ENCODE measurements at places on chromosomes 3 and 15.

- no peak for DNase-seq
Measured at GRCh38 chr15:73922186-73923151, 3.8 kb upstream of the LOXL1 start.

DNA sequence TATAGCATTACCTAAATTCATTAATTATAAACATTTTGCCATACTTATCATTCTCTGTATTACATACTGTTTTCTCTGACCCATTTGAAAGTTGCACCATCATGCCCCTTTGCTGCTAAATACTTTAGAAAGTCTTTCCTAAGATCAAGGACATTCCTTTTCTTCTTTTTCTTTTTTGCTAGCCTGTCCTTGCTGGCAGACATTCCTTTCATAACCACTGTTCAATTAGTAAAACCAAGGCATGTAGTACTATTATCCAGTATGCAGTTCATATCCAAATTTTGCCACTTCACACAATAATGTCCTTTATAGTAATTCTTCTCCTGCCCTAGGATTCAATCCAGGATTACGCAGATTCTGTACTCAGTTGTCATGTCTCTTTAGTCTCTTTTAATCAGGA is 321.0 kb upstream of the C2CD4B start:
- no peak for DNase-seq

DNA sequence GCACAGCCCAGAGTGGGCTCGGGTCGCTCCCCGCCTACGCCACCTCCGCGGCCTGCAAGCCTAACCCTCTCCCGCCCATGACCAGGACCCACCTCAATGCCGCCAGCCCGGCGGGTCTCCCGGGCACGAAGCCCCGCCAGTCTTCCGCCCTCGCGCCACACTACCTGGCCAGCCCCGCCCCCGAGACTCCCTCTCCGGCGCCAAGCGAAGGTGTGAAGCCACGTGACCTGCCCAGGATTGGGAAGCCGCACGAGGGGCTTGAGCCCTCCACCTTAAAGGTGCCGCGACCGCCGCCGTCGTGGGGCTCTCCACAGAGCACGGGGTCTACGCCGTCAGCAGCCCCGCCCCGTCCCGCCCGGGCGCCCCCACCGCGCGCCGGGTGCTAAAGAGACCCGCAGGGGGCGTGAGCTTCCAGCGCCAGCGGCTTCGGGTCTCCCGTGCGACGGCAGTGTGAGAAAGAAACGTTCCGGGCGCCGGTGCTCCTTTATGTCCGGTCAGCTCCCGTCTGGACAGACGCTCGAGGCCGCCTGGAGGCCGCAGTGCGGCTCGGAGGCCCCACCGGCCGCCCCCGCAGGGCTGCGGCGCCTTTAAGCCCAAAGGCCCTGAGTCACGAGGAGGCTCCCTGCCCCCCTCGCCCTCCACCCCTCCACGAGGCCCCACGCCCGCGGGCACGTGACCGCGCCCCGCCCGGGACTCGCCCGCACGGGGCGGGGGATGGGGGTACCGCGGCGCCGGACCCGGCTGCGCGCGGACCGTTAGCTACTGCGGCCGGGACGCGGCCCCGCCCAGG is at the start of gene CPEB1:
TSS of gene CPEB1 (minus strand) at position 319 of the 790 bp plus-strand sequence. CDS start 18,904 bp downstream, outside the sequence.
- DNase-seq: peak; percentile 50

DNA sequence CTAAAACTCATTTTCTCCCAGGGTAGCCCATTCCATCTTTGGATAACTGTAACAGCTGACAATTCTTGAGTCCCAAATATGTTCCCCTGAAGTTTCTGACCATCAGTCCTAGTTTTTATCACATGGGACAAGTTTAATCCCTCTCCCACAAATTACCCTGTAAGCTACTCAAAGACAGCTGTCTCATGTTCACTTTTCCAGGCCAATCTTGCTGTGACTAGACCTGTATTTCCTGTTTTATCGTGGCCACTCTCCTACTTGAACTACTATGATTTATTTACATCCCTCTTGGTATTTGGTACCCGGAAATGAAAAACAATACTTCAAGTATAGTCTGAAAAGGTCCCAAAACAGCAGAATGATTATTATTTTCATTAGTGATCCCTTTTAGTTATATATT is 95.1 kb upstream of the MEX3B start:
- DNase-seq: no peak

GRCh38 chr3:187484547-187485295 is 116.5 kb downstream of the RTP4 start:
- no peak for DNase-seq

- no peak for DNase-seq
Measured at GRCh38 chr15:77819048-77819850, 186.5 kb upstream of the LINGO1 start.

DNA sequence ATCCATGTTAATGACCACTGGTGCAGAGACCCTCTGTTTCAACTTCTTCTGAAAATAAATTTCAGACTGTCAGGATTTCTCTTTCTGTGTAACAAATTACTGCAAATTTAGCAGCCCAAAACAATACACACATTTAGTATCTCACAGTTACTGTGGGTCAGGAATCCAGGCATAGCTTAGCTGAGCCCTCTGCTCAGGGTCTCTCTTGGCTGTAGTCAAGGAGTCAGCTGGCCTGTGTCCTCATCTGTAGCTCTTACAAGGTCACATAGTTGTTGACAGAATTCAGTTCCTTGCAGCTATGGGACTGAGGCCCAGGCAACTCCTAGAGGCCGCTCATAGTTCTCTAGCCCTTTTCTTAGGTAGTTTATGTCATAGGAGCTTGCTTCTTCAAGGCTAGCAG is 51.9 kb downstream of the NKIRAS1 start:
- no peak for DNase-seq
